Esophagus squamous epithelium (tissue), 5 donors: ENCODE measurements at places on chromosomes 3 and 15.

DNA sequence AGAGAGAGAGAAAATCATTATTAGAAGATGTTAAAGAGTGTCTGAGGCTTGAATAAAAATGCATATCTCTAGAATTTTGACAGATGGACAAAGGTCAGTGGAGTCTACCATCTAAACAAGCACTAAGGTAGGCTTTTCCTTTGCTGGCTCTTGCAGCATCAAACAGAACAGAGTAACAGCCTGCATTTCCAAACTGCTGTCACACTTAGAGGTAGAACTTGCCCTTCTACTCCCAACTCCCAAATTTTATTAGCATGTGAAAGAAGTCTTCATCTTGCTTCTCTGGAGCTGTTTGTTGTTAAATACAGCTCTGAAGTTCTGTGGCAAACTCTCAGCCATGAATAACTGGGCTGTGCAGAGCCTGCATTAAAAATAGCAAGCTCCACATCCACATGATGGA lies 4.1 kb upstream of the MB21D2 start:
- DNase-seq = no peak

- no peak for DNase-seq
Observed at GRCh38 chr3:26018889-26019288, 229.0 kb downstream of the OXSM start.

DNA sequence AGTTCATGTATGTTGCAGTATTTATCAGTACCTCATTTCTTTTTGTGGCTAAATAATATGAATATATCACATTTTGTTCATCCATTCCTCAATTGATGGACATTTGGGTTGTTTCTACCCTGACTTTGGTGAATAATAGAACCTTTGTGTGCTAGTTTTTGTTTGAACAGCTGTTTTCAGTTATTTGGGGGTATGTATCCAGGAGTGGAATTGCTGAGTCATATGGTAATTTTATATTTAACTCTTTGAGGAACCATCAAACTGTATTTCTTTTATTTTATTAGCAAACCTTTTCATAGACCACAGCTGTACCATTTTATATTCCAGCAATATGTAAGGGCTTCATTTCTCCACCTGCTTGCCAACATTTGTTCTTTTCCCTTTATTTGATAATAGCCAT lies 38.4 kb upstream of the RBM5 start:
- DNase-seq = no peak

DNA sequence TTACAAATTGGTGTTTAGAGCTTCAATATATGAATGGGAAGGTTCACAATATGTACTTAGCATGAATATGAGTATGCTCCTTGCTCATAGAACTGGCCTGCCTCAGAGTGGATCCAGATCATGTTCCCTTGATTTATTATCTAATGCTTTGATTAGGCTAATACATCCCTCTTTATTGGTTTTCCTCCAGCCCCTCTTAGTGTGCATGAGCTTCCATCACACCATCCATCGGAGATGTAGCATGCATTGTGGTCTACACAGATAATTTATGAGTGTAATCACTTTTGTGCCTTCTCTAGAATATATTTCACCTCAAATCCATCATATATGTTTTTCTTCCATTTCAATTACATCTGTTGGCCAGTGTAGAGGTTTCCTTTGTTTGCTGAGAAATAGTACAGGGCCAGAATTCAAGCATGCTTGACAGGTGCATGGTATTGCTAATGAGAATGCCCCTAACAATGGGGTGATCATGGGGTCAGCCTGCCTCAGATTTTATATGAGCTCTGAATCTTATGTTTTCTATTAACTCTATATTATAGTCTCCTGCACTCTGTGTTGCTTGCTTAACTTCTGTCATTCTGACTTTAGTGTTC lies 786.4 kb upstream of the ARPP21 start:
- DNase-seq = no peak

- no peak for DNase-seq
Observed at GRCh38 chr15:25832158-25832557, 31.0 kb downstream of the ATP10A start.

DNA sequence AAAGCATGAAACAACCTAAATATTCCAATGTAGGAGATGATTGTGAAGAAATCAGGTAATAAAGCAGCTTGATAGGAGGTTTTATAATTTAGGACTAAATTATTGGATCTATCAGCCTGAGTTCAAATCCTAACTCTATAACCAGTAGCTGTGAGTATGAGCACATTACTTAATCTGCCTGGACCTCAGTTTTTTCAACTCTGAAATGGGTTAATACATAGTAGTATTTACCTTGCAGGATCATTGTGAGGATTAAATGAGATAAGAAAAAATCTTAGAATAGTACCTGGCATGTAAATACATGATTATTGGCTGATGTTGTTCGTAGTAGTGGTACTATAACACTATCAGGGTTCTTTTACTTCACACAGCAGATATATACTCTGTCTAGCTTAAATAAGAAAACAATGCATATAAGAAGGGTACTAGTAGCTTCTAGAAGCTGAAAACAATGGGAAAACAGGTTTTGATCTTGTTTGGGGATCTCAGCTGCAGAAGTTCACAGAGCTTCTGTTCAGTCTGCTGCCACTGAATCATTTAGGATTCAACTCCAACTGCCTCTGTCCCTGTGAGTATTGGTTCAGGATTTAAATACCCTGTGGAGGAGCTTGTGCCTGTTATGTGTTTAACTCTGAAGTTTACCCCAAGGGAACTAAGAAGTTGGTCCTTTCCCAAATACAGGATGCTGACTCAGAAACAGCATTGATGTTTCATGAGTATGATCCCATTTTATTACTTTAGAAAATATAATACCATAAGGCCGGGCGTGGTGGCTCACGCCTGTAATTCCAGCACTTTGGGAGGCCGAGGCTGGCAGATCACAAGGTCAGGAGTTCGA lies 34.2 kb downstream of the KAT2B start:
- DNase-seq = no peak

GRCh38 chr3:128229106-128229857 lies 76.0 kb downstream of the EEFSEC start:
- DNase-seq = no peak

DNA sequence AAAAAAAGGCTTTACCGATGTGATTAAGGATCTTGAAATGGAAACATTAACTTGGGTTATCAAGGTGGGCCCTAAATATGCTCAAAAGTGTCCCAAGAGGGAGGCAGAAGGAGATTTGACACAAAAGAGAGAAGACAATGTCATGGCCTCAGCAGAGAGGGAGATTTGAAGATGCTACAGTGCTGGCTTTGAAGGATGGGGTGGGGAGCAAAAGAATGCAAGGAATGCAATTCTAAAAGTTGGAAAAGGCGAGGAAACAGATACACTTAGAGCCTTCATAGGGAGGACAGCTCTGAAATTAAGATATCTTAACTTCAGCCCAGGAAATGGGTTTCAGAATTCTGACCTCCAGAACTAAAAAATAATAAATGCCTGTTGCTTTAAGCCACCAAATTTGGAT lies 314.5 kb upstream of the CCDC54 start:
- no peak for DNase-seq

GRCh38 chr3:174089592-174089991 lies 692.0 kb downstream of the NLGN1 start:
- no peak for DNase-seq

DNA sequence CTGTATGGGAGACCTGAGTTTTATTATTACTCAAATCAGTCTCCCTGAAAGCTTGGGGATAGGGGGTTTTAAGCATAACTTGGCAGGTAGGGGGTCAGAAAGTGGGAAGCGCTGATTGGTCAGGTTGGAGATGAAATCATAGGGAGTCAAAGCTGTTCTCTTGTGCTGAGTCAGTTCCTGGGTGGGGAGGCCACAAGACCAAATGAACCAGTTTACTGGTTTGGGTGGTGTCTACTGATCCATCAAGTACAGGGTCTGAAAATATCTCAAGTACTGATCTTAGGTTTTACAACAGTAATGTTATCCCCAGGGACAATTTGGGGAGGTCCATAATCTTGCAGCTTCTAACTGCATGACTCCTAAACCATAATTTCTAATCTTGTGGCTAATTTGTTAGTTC lies 17.8 kb upstream of the IQCF6 start:
- DNase-seq = no peak

DNA sequence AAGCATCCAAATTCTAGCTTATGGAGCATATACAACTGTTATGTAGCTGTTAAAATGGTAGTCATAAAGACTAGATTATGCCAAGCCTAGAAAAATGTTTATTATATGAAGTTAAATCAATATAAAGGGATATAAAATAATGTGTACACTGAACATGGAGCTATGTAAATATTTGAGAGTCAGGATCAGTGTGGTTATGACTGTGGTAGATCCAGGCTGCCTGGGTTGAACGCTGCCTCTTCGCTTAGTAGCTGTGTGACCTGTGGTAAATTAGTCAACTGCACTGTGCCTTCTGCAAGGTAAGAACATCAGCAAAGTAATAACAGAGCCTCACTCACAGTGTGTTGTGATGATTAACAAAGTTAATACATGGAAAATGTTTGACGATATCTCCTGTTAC lies 212.2 kb downstream of the RBMS3 start:
- no peak for DNase-seq

DNA sequence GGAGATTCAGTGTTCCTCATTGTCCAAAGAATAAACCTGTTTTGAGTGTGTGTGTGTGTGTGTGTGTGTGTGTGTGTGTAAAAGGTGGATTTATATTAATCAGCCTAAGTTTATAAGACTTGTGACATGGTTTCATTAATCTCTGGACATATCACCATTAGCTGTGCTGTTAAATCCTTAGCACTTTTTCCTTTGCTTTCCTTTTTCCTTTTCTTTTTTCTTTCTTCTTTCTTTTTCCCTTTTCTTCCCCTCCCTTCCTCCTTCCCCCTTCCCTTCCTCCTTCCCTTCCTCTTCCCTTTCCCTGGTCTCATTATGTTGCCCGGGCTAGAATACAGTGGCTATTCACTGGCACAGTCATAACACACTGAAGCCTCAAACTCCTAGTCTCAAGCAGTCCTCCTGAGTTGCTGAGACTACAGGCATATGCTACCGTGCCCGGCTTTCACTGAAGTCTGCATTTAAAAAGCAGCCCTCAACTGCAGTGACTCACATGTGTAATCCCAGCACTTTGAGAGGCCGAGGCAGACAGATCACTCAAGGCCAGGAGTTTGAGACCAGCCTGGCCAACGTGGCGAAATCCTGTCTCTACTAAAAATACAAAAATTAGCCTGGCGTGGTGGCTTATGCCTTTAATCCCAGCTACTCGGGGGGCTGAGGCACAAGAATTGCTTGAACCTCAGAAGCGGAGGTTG lies 28.6 kb upstream of the ITPKA start:
- no peak for DNase-seq

- no peak for DNase-seq
Observed at GRCh38 chr3:25708036-25708435, 43.3 kb upstream of the TOP2B start.

- DNase-seq = no peak
Observed at GRCh38 chr3:152309535-152310307, 41.0 kb downstream of the MBNL1 start.

GRCh38 chr3:118991775-118992174 lies 42.9 kb downstream of the IGSF11 start:
- no peak for DNase-seq

GRCh38 chr15:92733934-92734521 lies 78.5 kb upstream of the FAM174B start:
- DNase-seq = no peak

DNA sequence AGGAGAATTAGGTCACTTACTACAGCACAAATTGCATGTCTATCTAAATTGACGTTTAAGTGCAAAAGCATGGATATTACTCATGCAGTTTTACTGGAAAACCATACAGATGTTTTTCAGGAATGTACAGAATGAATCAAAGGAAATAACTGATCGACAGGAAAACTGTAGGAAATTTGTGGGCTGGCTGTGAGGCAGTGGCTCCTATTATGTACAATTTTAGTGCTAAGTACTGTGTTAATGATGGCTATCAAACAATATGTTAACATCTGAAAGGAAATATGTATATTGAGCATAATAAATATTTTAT lies 6.9 kb downstream of the NUDT16 start:
- no peak for DNase-seq

DNA sequence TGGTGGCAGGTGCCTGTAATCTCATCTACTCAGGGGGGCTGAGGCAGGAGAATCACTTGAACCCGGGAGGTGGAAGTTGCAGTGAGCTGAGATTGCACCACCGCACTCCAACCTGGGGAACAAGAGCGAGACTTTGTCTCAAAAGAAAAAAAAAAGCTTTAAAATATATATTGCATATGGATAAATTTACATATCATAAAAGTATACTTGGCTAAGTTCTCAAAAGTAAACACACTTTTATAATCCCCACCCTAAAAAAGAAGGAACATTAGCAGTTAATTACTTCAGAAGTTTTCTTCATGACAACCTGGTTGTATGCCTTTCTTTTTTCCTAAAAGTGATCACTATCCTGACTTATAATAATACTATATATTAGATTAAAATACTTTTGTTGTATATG lies 369.1 kb upstream of the TPRG1 start:
- no peak for DNase-seq

- no peak for DNase-seq
Observed at GRCh38 chr3:25552251-25552650, 112.5 kb downstream of the TOP2B start.

GRCh38 chr15:72451224-72451623 lies 22.9 kb upstream of the ARIH1 start:
- DNase-seq = no peak

GRCh38 chr3:90015688-90016356 lies 908.4 kb downstream of the EPHA3 start:
- no peak for DNase-seq

DNA sequence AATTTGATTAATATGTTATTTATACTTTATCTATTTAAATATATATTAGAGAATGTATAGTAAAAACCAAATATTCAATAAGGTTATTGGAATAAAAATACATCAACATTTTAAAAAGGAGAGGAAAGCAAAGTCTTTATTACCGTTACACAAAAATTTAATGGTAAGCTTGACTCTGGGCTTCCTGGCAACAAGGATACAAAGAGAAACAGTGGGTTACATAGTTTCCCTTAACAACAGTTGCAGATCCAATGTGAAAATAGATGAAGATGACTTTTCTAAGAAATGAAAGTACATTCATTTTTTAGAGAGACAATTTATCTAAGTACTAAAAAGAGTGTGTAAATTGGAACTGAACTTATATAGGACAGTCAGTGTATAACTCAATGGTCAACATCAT lies 6.0 kb upstream of the PHLDB2 start:
- DNase-seq = no peak

DNA sequence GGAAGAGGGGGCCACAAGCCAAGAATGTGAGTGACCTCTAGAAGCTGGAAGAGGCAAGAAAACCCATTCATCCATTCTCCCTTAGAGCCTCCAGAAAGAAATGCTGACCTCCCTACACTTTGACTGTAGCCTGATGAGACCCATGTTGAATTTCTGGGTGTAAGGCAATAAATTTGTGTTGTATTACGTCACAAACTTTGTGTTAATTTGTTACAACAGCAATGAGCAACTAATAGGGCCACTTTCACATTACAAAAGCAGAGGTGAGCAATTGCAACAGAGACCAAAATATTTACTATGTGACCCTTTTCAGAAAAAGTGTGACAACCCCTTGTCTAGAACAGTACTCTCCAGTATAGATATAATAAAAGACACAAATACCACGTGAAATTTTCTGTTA lies 101.2 kb downstream of the NTRK3 start:
- no peak for DNase-seq

- no peak for DNase-seq
Observed at GRCh38 chr3:54026543-54026942, 95.8 kb upstream of the CACNA2D3 start.

GRCh38 chr3:7421065-7421464 lies 560.1 kb downstream of the GRM7 start:
- no peak for DNase-seq

GRCh38 chr15:81386947-81387346 lies 12.9 kb upstream of the TMC3 start:
- DNase-seq = no peak

GRCh38 chr15:52255008-52255407 lies 40.6 kb downstream of the MYO5C start:
- no peak for DNase-seq

GRCh38 chr3:11602886-11603527 lies 40.7 kb downstream of the VGLL4 start:
- DNase-seq = no peak
